ENCODE measurements at places on chromosomes 3 and 15.

DNA sequence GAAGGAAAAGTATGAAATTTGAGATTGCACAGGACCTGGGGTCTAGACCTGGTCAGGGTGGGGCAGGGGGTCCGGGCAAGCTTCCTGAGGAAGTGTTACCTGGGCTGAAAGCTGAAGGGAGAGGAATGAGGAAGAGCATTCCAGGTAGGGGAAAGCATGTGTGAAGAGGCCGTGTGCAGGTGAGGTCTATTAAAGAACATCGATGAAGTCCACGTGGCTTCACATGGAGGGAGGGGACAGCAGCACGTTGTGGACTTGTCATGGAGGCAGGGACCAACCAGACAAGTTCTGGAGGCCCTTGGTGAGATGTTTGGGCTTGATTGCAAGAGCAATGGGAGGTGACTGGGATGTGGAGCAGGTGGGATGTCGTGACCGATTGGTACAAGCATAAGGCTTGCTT lies 47.1 kb downstream of the IDH2 start:
- no peak for DNase-seq

DNA sequence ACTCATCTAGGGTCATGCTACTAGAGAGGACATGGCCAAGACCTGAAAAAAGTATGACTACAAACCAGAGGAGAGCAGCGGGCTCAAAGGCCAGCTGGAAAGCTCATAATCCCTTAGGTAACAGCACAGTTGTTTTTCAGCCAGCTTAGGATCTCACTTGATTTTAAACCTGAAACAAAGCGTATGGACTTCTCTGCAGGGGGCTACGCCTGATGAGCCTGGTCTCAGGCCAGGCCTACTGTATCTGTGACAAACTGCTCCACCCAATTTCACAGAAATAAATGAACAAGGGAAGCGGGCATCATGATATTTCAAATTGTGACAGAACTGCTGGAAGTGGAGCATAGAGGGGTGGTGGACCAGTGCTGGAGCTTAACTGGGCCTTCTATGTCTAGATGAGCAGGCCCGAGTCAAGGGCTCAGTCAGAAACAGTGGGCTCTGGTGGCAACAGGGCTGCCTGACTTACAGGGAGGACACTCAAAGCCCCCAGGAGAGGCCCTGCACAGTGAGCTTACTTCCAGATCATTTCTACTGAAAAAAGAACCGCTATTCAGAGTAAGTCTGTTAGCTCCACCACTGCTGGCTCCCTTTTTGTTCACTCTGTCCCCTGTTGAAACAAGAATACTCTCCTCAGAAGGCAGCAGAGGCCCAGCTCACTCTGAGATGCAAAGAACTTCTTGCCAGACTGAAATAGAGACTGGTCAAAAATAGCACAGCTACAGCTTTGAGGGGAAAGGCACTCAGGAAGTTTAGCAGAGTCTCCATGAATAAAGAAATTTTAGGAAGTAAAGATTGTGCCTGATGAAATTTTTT lies 47.0 kb downstream of the LRIG1 start:
- DNase-seq, result no peak

GRCh38 chr3:188389711-188390342 lies 235.9 kb downstream of the LPP start:
- no peak for DNase-seq

- DNase-seq, result no peak
These were observed 630 bp downstream of the CACNA2D2 start for GRCh38 chr3:50502584-50503423.

DNA sequence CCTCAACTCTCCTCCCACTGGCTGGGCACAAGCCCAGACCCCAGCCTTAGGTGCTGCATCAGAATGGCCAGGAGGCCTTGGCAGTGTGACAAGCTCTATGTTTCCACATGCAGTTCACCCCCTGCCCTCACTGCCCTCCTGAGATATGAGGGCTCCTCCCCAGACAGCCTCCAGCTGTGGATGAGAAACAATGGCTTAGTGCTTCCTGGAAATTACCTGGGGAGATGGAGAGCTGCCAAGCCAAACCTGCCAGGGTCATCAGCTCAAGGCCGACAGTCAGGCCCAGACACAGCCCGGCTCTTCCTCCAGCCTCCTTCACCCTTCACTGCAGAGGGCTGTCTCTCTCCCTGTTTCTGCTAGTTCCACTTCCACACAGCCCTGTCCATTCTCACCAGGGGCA lies 76.3 kb downstream of the MYLK start:
- DNase-seq, result no peak

GRCh38 chr3:22373827-22374226 lies 622.8 kb upstream of the ZNF385D start:
- DNase-seq, result no peak

- no peak for DNase-seq
These were observed 309.6 kb upstream of the TLE3 start for GRCh38 chr15:70407336-70407670.

DNA sequence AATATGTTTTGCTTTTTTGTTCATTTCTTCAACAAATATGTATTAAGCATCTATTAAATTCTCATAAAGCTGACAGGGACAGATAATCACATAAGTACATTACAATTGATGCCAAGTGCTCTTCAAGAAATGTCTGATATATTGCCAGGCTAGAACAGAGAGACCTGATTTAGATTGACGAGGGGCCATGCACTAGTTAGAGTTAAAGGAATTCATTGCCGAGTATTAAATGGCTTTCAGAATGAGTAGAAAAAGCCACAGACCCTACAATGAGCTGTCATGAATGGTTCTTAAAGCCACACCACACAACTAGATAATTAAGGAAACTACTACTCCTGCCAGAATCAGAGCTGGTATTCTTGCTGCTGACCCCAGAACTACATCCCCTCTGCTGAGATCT lies 250.2 kb upstream of the MME start:
- DNase-seq, result no peak

- no peak for DNase-seq
These were observed 26.7 kb downstream of the HCN4 start for GRCh38 chr15:73341886-73342600.

- DNase-seq, result no peak
These were observed 3.3 kb upstream of the GRIP2 start for GRCh38 chr3:14543446-14543845.

GRCh38 chr15:40826423-40827075 lies 2.0 kb downstream of the PPP1R14D start:
- DNase-seq, result no peak

GRCh38 chr3:42264399-42265058 lies 1.5 kb downstream of the CCK start:
- no peak for DNase-seq

GRCh38 chr3:40178012-40178594 lies 131.4 kb upstream of the EIF1B start:
- DNase-seq, result no peak

DNA sequence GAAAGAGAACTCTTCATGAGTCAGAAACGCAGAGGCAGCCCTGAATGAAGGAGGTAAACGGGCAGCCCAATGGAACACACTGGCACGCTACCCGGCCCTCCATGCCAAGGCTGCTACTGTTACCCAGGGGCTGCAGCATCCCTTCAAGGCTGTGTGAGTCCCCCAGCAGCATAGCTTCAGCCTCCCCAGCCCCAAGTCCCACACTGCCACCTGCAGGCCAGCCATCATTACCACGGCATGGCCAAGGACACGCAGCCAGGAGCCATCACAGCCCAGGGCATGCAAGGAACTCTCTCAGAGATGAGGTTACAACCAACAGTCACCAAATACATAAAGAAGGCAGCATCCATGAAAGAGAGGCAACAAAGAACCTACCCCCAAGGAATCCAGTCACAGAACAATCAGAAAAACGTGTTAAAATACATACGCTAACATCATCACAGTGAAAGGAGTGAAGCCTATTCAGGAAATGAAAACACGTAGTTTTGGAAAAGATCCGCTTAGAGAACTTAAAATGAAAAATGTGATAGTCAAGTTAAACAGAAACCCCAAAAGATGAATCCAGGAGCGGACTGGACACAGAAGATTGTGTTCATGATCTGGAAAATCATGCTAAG lies 22.4 kb downstream of the PLA2G4F start:
- no peak for DNase-seq

GRCh38 chr3:48013288-48013980 lies 2.8 kb downstream of the MAP4 start:
- no peak for DNase-seq

- no peak for DNase-seq
These were observed 342.1 kb upstream of the CCDC54 start for GRCh38 chr3:107035176-107035575.

- DNase-seq, result no peak
These were observed 707.8 kb downstream of the TUSC7 start for GRCh38 chr3:117417411-117417810.

DNA sequence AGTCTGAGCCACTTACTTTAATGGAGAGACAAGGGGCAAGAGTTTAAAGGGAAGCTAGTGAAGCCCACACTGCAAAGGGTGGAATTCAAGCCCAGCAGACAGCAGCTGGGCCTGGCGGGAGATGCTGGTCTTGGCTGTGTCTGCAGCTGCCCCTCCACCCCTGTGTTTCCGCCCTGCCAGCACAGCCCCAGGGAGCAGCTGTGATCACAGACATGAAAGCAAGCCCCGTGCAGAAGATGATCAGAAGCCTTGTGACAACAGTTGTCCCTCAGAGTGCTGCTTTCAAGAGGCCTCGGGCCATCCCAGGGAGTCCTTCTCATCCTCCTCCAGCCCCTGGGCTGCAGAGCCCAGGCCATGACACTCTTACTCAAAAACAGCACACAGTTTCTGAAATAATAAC lies 24.1 kb upstream of the SLC6A1 start:
- no peak for DNase-seq

DNA sequence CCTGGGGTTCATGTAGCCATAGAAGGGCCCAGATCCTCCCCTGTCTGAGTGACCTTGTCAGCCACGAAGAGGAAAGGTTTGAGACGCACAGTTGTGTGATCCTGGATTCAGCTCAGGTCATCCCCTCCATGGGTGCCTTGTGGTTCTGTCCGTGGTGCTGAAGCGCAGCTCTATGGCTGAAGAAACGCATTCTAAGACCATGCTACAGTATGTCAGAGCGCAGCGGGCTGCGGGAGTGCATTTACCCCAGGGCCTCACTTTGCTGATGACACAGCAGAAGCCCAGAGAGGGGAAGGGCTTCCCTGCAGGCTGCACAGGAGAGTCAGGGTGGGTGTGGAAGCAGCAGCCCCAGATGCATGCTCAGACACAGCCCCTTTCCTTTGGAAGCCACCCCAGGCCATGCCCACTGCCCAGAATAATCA lies 68.8 kb upstream of the IQSEC1 start:
- no peak for DNase-seq

GRCh38 chr15:70478251-70478990 lies 284.9 kb downstream of the UACA start:
- no peak for DNase-seq
